ENCODE measurements at places on chromosomes 3 and 15.
A peak's percentile ranks its signal among the peaks of the same experiment; 100 is the strongest.

DNA sequence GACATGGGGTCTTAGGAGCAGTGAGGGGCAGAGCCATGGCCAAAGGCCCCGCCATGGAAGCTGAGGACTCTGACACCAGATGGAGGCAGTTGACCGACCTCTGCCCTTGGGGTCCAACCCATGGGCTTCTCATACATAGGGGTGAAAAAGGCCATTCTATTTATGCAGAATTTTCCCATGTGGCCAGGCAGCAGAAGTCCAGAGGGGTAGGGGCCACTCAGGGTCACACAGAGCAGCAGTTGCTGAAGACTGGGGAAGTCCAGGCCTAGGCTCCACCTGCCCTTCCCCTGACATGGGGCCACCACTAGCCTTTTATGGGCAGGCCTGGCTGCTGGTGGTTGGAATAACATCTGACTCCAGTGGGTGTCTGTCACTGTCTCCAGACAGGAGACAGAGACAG is 6.4 kb downstream of the PRSS50 start:
- no peak for DNase-seq

- peak; percentile 71 for DNase-seq
These were observed 648.7 kb upstream of the DPPA4 start for GRCh38 chr3:109985943-109986555.

- no peak for DNase-seq
These were observed 573.6 kb upstream of the ARRDC4 start for GRCh38 chr15:97386940-97387339.

- DNase-seq: peak; percentile 24
These were observed 67.2 kb downstream of the EIF4E3 start for GRCh38 chr3:71657831-71658530.

DNA sequence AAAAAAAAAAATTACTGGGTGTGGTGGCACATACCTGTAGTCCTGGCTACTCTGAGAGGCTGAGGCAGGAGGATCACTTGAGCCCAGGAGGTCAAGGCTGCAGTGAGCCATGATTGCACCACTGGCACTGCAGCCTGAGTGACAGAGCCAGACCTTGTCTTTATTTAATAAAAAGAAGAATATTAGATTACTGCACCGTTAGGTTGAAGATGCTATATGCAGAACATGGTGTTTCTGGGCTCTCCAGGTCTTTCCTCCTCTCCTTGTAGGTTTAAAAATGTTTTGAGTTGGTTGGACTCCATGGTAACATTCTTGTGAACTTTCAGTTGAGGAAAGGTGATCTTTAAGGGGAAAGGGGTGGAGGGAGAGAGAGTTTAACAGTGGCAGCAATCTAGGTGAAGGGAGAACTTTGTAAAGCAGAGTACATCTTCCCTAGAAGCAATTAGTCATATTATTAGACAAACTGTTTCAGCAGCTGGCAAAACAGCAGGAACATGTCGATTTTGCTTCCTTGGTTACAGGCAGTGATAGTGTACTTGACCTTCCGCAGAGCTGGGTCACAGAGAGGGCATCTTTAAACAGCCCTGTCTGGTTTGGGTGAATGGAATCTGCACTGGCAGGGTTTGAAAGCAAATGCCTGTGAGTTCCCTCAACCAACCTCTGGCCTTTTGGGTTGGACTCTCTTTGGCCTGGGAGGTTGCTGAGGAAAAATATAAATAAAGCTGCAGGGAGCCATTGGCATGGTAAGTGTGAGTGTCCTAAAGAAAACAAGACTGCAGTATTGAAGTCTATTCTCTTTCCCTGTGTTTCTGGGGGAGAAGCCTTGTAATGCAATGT is 42.8 kb downstream of the NR2C2 start:
- DNase-seq: peak; percentile 43

- peak; percentile 58 for DNase-seq
These were observed 90.2 kb downstream of the DCUN1D1 start for GRCh38 chr3:182889948-182890629.

DNA sequence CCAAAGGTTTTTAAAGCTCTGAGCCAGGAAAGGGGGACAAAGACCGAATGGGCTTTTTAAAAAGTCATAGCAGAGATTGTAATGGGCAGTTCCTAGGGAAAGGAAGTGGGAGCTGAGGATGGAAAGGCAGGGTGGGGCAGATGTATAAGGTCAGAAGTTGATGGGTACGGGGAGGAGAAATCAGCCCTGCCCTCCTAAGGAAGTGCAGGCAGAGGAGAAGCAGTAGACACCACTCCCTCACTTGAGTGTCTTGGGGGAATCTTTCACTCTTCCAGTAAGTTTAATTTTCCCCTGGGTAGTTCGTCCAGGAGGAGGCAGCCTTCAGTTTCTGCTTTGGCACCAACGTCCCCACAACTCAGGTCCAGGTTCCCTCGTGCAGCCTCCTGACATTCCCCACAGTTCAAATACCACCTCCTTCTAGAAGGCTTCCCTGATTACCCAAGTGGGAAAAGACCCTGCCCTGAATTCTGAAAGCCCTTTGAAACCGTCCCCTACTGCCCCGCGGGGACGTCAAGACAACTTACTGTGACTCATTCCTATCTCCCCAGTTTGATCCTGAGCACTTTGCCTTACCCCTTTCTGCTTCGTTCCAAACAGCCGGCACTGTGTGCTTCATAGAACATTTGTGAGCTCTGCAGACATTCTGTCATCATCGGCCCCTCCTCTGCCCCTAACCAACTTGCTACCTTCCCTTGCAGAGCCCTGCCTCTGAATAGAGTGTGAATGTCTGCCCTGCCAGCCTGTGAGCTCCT is 14.3 kb upstream of the SRP14 start:
- DNase-seq: no peak

- no peak for DNase-seq
These were observed 10.9 kb downstream of the GNB5 start for GRCh38 chr15:52180196-52180835.

GRCh38 chr15:87703327-87704111 is 553.0 kb downstream of the NTRK3 start:
- no peak for DNase-seq

DNA sequence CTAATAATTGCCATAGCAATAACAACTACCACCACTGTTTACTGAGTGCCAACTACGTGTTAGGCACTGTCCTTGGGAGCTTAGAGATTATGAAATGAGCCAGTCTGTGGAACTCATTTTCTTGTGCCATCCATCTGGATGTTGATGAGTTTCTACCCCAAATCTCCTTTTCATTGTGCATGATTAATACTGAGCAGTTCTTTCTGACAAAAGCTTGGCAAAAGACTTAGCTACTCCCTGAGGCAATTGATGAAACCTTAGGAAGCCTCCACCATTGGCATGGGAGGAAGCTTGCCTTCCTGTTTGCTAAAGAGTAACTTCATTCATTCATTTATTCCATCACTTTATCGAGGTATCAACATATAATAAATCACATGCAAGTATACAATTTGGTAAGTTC is 39.8 kb downstream of the PRICKLE2 start:
- DNase-seq: peak; percentile 35

DNA sequence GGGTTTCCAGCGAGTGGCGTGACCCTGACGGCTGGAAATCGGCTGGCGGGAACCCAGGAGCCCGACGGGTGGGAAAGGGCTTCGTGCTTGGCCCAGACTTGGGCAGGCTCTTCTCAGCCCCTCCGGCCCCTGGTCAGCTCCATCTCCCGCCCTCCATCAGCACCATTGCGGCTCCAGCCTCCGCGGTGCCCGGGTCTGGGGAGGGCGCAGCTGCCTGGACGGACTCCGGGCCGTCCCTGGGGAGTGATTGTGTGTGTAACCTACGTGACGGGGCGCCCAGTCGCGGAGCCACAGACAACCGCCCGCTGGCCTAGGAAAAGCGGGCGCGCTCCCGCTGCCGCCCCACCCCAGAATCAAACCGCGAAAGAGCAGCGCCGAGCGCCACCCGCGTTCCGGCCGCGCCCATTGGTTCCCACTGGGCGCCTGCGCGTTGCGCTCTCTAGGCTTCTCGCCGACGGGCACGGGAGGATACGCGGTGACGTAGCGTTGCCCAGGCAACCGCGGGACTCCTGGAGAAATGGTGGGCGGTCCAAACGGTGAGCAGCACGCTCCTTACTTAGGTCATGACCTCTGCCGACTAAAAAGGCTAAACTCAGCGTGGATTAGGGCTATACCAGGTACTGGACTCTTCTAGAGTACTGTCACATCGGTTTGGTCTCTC is at the start of gene CFAP20DC:
TSS of gene CFAP20DC (minus strand) at position 355 of the 661 bp plus-strand sequence. CDS start 394 bp downstream, outside the sequence.
- peak; percentile 95 for DNase-seq

DNA sequence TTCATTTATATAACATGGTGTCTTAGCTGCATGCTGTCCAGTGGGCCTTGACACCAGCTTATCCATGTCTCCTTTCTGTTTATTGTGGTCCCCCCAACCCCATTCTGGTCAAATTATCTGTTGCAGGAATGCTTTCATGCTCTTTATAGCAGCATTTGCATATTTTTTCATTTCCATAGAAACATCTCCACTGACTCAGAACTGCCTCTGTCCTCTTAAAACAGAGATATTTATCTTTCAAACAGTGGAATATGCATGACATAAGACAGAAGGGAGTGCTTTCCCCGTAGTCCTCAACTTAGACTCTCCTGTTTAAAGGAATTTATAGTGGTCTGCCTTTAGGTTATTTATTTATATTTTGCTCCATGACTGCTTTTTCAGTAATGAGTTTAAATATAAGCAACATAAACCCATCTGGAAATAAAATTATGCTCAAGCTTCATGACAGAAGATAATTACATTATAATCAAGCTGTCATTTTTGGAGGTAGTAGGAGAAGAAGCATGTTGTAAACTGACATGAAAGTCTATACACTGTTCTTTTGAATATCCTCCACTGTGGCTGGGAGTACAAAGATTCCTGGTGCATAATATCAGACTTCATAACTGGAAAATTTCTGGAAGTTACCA is 179.5 kb upstream of the CD96 start:
- DNase-seq: peak; percentile 7

DNA sequence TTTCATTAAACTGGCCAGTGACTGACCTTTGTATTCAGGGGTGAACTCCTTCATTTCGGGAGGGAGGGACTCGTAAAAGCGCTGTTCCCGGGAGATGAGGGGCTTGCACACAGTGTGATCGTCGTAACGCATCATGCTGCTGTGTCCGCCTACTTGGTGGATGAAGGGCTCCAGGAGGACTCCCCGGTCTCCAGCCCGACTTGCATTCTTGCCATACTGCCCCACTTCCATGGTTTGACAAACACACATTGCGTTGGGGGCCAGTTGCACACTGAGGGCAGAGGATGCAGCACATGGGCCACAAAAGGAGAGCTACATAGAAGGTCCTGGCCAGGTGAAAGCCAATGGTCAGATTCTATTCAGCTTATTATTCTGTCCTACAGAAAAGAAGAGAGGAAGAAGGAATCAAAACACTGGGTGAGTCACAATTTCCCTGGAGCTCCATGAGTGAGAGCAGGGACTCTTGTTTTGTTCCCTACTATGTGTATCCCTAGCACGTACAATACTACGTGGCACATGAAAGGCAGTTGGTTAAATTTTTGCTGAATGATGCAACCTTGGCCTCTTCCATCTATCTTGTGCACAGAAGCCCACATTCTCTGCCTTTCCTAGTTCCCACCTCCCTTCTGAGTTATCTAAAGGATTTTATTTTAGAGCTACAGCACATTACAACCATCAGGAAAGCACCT is 24.2 kb upstream of the GMPPB start:
- peak; percentile 56 for DNase-seq

DNA sequence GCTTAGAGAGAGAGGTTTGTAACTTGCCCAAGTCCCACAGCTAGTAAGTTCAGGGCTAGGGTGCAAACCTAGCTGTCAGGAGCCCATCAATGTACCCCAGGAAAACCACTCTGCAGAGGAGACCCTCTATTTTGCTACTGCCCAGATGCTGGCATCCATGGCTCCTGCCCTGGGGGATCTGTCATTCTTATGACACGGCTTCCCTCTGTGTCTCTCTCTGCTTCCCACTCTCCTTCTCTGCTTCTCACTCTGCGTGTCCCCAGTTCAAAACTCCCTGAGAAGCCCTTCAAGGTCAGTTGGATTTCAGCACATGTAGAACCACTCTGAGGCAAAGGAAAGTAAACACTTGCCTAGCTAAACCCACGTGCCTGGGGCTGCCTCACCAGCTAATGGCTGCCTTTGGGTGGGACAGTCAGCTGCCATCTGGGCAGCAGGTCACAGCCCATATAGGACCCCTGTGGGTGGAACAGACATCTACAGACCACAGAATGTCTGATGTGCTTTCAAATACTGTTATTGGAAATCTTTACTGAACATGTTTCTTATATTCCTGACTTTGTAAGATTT is 29.4 kb upstream of the SLCO2A1 start:
- DNase-seq: no peak
